ENCODE measurements at places on chromosomes 4 and X.

- no peak for DNase-seq
These were observed 1105.9 kb downstream of the ARAP2 start for GRCh38 chr4:35138449-35138848.

GRCh38 chrX:136176399-136176825, 29.1 kb downstream of the FHL1 start:
- DNase-seq: no peak

GRCh38 chrX:69066966-69067525, 98.2 kb downstream of the PJA1 start:
- DNase-seq: no peak

DNA sequence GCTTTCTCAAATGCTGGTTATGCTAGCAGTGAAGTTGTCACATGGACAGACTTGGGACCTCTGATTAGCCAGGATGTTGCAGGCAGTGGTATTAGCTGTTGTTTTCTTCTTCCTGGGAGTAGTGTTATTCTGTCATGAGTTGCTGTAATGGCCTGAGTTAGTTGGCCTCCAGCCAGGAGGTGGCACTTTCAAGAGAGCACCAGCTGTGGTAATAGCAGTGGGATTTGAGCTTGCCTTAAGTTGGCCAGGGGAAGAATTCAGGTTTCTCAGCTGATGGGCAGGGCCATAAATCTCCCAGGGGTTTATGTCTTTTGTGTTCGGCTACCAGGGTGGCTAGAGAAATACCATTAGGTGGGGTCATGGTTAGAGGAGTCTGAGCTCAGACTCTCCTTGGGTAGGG, 132.6 kb downstream of the GLUD2 start:
- DNase-seq: no peak

GRCh38 chrX:46404774-46405173, 140.4 kb downstream of the ZNF674 start:
- no peak for DNase-seq

DNA sequence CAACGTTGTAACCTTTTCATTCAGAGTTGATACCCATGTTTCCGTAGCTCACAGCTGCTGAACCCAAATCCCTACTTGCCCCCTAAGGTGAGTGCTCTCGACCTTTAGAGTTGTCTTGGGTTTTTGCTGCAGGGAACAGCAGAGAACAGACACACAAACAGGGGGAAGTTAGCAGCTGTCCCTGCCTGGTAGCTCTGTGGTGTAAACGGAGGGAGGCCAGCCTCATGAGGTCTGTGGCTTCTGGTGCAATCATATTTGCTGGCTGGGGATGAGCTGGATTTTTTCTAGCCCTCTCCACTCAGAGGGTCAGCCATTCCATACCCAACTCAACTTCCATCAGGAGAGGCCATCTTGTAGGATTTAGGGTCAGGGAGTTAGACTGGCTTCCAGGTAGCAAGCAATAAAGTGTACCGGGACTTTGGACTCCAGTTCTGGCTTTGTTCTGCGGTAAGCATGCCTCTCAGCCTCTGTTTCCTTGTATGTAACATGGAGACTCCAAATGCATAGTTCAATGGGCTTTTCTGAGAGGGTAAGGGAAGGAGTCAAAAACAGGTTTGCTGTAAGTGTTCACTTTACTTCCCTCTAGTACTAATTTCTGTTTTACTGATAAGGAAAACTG, 218.9 kb downstream of the MID1IP1 start:
- no peak for DNase-seq

DNA sequence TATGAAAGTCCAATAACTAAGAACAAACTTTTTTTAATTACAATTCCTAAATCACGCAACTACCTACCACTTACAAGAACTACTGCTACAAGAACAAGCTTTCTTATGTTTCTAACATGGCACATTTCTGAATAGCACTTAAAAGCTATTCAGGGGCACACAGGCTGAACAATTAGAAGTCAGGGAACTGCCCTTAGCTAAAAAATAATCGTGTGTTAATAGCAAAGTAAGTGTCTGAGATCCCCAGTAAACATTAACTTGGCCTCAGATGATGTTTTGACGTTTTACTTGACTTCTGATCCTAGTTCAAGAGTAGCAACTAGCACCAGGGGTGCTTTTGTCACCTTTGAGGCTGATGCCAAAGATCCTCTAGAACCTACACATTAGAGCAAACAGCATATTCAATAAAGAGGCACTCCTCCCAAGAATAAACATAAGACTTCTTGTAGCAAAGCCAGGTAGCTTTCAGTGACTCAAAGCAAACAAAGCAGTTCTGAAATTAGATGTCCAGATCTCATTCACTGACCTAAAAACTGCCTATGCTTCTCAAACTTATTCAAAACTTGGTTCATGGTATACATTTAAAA, 16.2 kb downstream of the SPOCK3 start:
- no peak for DNase-seq

- no peak for DNase-seq
These were observed 170.6 kb downstream of the MSN start for GRCh38 chrX:65837875-65838549.

- DNase-seq: no peak
These were observed 93.3 kb upstream of the SCML1 start for GRCh38 chrX:17644001-17644400.

- no peak for DNase-seq
These were observed 33.1 kb upstream of the CDKN2AIP start for GRCh38 chr4:183411291-183411861.

GRCh38 chr4:107692202-107692601, 27.8 kb downstream of the PAPSS1 start:
- DNase-seq: no peak

DNA sequence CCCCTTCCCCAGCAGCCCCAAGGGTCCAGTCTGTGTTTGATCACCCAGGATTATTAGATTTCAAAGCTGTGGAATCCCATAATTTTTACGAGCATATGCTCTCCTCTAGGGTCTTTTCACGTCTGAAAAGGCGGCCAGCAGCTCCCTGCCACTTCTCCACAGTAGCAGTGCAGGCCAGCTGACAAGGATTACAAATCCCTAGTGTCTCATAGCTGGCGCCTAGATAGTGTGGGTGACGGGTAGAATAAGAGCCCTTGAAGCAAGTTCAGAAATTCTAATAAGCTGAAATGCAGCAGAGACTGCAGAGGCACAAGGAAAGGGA, 79.4 kb downstream of the RLIM start:
- DNase-seq: no peak

GRCh38 chrX:27555514-27555913, 34.6 kb upstream of the DCAF8L2 start:
- DNase-seq: peak; percentile 5

DNA sequence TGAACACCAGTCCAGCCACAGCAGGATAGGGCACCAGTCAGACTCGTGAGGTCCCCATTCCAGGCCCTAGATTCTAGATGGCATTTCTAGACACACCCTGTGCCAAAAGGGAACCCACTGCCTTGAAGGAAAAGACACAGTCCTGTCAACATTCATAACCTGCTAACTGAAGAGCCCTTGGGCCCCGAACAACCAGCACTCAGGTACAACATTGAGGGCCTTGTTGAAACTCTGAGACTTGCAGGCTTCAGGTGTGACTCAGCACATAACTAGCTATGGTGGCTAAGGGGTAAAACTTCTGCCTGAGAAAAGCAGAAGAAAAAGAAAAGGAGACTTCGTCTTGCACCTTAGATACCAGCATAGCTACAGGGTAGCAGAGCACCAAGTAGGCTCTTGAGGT, 252.9 kb upstream of the GRID2 start:
- DNase-seq: no peak

- no peak for DNase-seq
These were observed 408.7 kb upstream of the PITX2 start for GRCh38 chr4:111031596-111031995.

DNA sequence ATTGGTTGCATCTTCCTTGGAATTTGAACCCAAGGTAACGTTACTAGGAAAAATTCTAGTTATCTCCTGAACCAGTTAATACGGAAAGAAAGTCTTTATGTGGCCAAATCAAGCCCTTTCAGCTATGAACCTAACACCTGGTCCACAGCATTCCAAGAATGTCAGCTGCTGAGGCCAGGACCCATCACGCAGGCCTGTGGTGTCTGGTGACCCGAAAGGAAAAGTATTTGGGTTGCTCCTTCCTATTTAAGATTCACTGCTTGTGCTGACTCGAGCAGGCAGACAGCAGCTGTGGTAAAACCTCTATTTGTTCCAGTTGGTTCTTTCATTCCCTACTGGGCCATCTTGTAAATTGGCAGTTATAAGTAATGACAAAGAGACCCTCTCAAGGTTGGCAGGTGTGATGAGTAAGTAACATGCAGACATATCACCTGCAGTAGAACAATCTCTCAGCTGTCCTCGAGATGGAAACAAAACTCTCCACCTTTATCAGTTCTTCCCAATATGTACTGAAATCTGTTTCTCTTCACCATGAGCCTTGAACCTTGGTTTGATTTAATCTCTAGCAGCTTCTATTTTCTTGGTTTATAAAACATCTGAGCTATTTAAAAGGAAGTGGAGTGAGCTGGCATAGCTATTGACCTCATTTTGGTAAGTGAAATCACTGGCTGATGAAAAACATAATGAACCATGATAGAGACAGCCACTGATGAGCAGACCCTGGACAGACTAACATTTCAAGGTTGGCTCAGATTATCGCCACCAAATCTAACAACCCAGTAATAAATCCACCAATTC, 182.1 kb upstream of the SMIM31 start:
- DNase-seq: no peak

- DNase-seq: no peak
These were observed 34.1 kb downstream of the FHDC1 start for GRCh38 chr4:152970102-152970820.

GRCh38 chrX:131402124-131402811, 113.2 kb upstream of the IGSF1 start:
- DNase-seq: no peak

- DNase-seq: no peak
These were observed 1080.4 kb upstream of the INTU start for GRCh38 chr4:126552321-126552720.

GRCh38 chr4:8414377-8414776, 26.1 kb downstream of the ACOX3 start:
- DNase-seq: peak; percentile 87

- no peak for DNase-seq
These were observed 207.6 kb downstream of the NAF1 start for GRCh38 chr4:162959046-162959445.

DNA sequence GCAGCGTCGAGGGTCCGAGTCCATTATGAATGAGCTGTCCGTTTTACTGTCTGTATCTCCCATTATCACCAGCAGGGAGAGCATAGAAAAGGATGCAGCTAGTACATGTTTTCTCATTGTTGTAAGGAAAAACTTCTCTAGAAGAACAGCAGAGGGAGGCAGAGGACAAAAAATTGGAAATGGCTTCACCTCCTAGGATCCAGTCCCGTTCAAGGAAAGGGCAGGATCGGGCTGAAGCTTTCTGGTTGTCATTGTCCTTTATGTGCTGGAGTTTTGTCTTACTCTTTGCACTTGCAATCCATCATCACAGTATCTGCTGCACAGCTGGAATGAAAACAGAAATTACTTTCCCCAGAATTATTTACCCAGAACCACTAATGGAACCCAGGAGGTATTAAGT, 14.7 kb downstream of the NDP start:
- DNase-seq: peak; percentile 57

DNA sequence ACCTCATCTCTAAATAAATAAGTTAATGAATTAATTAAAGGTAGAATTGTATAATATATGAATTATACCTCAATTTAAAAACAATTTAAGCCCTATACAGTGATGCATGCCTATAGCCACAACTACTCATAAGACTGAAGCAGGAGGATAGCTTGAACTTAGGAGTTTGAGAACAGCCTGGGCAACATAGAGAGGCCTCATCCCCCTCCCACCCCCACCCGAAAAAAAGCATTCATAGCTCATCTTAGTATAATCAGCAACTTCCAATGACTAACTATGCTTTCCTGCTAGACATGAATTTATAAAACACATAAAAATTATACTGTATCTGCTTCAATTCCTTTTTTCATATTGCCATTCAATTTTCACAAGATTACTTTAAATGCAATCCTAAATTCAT, 1.6 kb downstream of the LRBA start:
- no peak for DNase-seq

GRCh38 chr4:25881193-25881592, 18.4 kb upstream of the SEL1L3 start:
- DNase-seq: no peak

DNA sequence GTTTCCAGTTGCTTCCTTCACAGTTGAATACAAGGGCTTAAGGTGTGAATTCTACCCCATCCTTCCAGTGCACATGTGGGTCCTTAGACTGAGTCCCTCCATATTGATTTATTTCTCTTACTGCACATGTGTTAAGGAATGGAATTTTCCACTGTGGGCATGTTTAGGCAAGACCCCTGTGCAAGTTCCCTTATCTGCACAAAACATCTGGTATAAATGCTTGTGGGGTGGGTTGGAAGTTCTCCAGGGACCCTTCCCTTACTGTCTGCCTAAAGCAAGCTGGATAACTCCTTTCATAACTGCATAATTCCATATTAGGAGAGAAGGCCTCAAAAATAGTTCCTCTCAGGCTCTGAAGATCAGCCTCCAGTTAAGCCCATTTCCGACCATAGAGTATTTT, 570.9 kb downstream of the ADGRL3 start:
- DNase-seq: no peak

GRCh38 chr4:102324730-102325129, 20.6 kb downstream of the SLC39A8 start:
- no peak for DNase-seq

DNA sequence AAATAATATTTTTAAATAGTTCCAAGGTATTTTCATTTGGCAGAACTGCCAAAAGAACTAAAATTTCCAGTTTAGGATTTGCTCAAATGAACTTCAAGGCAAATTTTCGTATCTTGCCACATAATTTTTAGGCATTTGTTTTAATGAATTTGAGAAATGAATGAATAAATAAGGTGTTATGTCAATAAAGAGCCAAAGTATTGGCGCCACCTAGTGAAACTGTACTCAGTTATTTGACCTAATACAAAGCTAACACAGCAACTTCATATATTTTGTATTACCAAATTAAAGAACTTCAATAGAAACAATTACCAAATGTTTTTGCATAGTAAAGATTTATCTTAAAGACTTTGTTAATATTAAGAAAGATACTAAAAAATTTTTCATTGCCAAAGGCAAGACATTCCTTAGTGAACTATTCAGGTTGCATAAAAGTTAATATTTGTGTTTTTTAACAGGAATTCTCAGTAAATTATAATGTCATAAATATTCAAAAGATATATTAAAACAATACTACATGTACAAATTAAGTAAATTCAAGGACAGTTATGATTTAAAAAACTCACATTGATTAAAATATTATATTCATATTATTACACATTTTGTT, 50.3 kb downstream of the STPG2 start:
- peak; percentile 10 for DNase-seq

- peak; percentile 14 for DNase-seq
These were observed 99.7 kb downstream of the AFF1 start for GRCh38 chr4:87034527-87034926.

DNA sequence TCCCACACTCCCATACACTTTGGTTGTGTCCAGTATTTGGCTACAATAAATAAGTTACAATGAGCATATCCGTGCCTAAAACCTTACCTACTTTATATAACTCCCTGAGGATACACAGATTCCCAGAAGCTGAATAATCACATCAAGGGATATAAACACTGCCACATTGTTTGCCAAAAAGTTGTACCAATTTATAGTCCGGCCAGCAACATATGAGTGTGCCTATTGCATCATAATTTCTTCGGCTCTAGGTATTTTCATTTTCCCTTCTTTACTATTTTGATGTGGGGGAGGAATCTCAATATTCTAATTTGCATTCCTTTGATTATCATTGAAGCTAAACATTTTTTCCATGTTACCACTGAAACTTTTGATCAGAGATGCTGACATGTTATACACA, 146.4 kb downstream of the PCDH19 start:
- no peak for DNase-seq

- no peak for DNase-seq
These were observed 37.9 kb upstream of the HMX1 start for GRCh38 chr4:8909548-8909947.

GRCh38 chrX:38878641-38879340, 77.5 kb downstream of the MID1IP1 start:
- no peak for DNase-seq

All from activated CD4-positive, alpha-beta T cell treated with anti-CD3 and anti-CD28 coated beads, Interleukin-2, Interleukin-6, amounts not matched to agents 100 ng/mL and 50 ng/mL, durations not matched to agents 16 hours and 8 hours (primary cell).